ENCODE measurements at places on chromosomes 6 and 20.

GRCh38 chr6:53629862-53630532 is 35.6 kb downstream of the KLHL31 start:
- no peak for DNase-seq

DNA sequence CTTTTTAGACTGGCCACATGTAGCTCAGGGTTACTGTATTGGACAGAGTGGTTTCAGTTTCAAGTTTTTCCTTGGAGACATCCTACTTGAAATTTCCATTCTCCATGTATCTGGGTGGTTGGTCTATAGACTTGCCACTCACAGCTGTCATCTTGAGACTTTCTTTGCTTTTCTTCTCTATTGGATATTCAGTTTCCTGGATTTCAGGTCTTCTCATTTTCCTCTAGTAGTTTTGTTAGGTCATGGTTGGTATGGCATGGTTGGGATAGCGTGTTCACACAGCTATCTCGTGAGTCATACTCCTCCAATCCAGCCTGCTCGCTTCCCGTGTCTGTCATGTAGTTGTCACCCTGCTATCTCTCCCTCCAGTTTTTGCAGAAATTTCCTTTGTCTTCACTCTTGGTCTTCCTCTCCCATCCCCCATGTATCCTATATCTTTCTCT is 48.3 kb downstream of the PTPN1 start:
- no peak for DNase-seq

GRCh38 chr6:135240711-135241110 is 59.6 kb downstream of the MYB start:
- DNase-seq, result no peak

GRCh38 chr20:63810730-63811490 is 20.2 kb downstream of the ZBTB46 start:
- DNase-seq, result no peak

- DNase-seq, result no peak
These were observed 570 bp downstream of the TULP4 start for GRCh38 chr6:158312672-158313397.

DNA sequence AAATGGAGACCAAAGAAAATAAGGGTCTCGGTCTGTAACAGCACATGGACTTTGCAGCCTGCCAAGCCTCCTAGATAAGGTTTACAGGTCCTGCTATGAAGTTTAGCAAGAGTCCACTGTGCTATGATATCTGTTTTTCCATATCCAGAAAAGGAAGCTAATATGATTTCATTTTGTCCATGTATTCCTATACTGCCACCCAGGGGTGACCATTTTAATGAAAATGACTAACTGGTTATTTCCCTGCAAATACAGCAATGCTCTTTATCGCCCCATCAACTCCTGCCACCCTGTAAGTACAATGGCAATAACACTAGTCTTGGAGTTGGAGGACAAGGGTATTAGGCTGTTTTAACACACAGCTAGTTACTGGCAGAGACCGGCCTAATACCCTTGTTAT is 115.2 kb upstream of the GLP1R start:
- no peak for DNase-seq

GRCh38 chr6:148501178-148501590 is 158.5 kb downstream of the SASH1 start:
- DNase-seq, result no peak

DNA sequence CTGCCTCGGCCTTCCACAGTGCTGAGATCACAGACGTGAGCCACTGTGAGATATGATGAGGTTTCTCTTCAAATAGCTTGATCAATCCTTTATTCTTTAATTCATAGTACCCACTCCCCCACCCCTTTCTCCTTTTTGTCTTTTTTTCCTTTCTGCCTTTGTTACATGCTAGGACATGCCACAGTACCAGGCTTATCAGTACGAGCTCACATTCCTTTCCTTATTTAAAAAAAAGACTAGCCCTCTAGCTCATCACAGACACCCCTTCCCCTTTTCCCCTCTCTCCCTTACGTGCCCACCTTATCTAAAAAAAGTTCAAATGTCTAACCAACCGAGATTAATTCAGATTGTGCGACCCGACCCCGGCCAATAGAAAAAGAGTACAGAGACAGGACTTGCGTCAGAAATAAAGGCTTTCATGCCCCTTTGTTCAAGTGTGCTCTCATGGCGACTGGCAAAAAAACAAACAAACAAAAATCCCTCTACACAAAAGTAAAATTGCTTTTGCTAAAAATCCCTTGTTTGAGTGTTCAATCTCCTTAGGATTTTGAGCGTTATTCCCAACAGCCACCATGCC is 49.2 kb downstream of the MRAP2 start:
- no peak for DNase-seq

- DNase-seq, result no peak
These were observed 7.7 kb downstream of the CCN6 start for GRCh38 chr6:112061605-112062004.

DNA sequence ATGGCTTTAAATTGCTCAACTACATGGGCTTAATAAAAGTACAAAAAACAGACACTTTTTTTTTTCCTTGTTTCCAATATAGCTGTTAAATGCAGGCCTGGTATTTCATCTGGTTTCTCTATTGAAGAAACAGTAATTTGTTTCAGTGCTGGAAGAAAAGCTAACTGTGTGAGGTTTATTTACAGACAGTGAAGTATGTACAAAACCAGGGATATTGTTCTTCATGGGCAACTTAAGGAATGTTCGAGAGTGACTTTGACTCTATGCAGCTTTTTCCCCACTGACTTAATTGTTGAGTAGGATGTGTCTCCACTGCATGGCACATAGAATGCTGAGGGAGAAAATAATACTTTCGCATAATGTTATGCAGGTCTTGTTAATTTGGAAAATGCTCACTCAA is 31.0 kb upstream of the PRL start:
- DNase-seq, result no peak

DNA sequence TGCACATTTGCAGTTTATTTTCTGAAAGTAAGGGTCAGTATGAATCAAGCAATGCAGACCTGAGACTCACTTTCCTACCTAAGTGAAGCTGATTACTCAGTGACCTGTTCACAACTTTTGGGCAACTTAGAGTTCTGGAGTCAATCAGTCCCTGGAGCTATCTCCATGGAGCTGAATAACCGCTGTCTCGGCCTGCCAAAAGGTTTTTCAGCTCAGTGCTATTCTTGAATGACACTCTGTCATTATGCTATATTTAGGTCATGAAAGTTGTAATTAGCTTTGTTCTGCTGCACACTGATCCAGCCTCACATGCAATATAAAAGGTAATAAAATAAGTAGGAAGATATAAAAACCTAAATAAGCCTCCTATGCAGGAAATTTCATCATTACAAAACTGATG is 356.0 kb downstream of the BMP2 start:
- DNase-seq, result no peak

DNA sequence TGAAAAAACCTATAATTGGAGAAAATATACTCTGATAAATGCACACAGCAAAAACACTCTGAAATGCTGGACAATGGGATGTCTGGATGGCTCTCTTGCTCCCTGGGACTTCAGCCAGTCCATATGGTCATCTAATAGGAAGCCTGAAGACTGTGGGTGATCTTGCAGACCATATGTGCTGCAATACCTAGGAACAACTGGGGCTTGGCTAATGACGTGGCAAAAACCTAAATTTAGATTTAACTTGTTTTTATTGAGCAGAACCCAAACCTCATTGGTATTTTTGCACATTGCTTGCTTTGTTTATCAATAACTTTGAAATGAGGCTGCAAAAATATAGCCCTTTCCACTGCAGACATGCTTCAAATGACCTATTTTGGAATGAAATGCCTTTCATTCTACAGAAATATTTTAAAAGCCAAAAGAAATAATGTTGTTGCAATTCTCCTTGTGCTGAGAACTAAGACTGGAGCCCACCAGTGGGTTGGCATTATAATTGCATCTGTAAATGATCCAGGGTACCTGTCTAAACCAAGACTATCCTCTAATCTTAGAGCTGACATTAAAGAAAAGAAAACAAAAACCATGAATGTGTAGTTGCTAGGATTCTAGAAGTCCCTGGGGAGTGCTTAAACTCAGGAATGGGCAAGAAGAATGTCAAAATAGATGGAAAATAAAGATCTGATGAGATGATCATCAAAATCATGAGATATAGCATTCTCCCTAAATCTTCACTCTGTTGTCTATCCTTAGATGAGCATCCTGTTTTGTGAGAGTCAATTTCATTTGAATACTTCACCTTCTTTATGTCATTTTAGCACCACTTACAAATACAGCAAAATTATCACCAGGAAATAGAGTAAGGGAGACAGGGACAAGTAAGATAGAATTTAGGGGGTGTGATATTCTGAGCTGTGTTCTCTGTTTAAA is 152.1 kb upstream of the RIMS1 start:
- DNase-seq, result no peak

DNA sequence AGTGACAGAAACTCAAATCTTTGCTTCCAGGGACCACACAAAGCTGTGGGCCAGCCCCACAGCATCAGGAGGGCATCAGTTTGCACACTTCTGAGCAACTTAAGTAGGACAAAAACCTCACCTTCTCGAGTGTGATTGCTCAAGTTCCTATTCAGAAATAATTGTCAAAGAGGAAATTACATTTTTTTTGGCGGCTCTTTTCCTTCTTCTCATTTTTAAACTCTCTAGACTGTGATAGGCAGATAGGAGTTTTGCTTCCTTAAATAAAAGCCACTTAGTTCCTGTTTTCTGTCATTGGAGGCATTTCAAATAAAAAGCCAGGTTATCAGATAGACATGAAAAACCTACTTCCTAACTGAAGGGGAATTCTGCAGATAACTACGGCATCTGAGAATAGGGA is 11.2 kb upstream of the TAGAP start:
- no peak for DNase-seq

GRCh38 chr6:84605298-84605697 is 159.1 kb downstream of the TBX18 start:
- no peak for DNase-seq

All from stimulated activated CD4-positive, alpha-beta T cell treated with anti-CD3 and anti-CD28 coated beads, Interleukin-2, amount 100 ng/mL, for 48 hours (primary cell).